ENCODE measurements at places on chromosomes 5 and 9.
A peak's percentile ranks its signal among the peaks of the same experiment; 100 is the strongest.

DNA sequence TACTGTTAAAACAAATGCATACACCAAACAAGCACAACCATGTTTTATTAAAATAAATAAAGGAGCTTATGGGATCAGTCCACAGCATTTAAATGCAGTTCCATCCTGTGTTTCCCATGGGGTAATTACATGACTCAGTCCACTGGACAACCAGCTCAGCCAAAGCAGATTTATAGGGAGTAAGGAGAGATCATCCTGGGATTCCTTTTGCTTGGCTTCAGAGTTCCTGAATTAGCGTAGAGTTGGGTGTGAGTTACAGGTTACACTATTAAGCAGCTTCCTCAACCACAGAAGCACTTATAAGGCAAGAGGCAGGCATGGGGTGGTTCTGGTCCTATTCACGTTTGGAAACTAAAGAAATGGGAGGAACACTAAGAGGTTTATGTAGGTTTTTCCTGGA lies 381.1 kb upstream of the ACTBL2 start:
- no peak for DNase-seq

GRCh38 chr5:11494340-11494739 lies 409.9 kb downstream of the CTNND2 start:
- DNase-seq = no peak

DNA sequence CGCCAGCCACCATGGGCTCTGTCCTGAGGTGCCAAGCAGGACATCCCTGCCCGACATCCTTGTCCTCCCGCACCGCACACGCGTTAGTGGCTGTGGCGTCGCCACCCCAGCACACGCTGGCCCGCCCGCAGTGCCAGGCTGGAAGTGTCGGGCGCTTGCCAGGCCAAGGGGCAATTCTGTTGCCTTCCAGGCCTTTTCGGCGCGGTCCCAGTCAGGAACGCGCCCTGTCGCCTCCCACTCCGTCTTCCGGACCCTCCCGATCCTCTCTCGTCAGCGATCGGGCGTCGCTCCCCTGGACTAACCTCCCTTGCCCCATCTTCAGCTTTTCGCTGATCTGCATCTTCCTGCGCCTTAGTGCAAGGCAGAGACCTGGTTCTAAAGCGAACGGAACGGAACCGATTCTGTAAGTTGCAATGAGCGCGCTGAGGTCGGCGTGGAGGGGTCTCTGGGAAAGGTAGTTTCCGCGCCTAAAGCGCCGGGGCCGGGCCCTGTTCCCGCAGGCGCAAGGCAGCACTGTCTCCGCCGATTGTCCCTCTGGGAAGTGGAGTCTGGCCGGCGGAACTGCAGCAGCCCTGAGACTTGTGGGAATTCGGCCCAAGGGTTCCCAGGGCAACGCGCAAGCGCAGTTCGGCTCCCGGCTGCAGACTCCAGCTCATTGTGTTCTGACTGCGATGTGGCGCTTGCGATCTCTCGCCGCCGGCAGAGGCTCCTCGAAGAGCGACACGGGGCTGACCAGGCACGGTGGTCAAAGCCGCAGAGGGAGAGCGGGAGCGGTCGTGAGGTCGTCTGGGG lies at the start of gene ZNF454:
Gene ZNF454 (plus strand): TSS at position 630 of the 792 bp plus-strand sequence. CDS start 1,594 bp downstream, outside the sequence.
- DNase-seq = no peak

DNA sequence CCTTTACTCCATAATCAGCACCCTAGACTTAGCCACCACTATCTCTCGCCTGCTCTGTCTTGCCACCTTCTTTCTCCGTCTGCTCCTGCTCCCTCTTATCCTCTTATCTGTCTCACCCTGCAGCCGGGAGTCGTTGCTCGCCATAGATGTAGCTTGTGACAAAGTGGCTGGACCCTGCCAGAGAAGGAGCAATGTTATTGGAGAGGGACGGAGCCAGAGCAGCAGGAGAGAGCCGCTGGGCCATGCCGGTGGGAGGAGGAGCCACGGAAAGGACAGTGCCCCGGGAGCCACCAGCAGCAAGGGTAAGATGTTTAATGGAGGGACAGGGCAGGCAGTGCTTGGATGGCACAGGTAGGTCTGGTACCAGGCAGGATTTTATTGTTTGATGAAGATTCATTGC lies 137.3 kb downstream of the SEC61B start:
- no peak for DNase-seq

DNA sequence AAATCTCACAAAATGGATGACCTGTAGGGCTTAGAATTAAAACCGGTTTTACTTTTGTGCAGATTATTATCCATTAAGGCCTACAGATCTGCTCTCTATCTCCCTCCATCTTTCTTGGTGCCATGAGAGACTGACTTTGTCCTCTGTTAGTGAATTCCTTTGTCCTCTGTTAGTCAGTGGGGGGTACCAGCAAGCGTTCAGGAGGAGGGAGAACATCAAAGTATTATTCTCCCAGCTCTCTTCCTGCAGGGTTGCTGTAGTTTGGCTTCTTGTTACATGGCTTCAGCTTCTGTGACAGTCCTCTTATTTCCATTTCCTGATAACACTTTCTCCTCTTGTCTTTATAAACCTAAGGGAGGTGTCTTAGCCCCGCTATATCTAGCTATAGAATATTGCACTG lies 850.5 kb upstream of the SEMA6A start:
- DNase-seq = no peak

- DNase-seq = no peak
These were observed 243.0 kb downstream of the PIK3R1 start for GRCh38 chr5:68458416-68459021.

- no peak for DNase-seq
These were observed 237.2 kb downstream of the ARL15 start for GRCh38 chr5:54073131-54073530.

GRCh38 chr9:127218818-127219217 lies 45.8 kb upstream of the GARNL3 start:
- DNase-seq = no peak

DNA sequence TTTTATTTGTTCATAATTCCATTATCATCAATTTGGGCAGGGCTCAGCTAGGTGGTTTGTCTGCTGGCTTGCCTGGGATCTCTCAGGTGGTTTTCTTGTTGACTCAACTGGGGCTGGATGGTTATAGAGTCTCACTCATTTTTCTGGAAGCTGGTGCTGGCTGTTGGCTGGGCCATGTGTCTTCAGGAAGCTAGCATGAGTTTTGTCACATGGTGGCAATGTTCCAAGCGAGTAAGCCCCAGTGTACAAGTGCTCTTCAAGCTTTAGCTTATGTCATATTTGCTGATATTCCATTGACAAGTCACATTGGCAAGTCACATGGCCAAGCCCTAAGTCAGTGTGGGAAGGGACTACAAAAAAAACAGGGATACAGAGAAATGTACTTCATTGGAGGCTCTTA lies 2.3 kb upstream of the RASEF start:
- no peak for DNase-seq

DNA sequence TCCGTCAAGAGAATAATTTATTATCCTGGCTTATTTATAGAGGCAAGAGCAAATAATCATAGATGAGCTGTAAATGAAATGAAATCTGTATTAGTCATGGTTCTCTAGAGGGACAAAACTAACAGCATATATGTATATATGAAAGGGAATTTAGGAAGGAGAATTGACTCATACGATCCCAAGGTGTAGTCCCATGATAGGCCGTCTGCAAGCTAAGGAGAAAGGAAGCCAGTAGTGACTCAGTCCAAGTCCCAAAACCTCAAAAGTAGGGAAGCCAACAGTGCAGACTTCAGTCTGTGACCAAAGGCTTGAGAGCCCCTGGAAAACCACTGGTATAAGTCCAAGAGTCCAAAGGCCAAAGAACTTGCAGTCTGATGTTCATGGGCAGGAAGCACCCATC lies 515.9 kb upstream of the CYLC2 start:
- no peak for DNase-seq

DNA sequence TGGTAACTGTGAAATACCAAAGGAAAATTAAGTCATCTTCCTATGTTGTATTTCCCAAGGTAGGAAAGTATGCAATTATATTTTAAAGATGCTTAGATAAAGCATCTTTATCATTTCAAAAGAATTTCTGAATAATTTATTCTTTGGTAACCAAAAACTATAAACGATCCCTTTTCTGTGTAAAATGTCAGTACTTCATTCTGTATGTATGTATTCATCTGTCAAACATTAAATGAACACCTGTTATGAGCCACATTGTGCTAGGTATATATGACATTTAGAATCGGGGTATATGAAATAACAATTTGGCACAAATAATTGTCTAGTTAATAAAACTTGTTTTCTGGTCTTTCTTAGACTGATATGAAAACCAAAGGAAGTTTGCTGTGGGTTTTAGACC lies 89.4 kb upstream of the DHFR start:
- DNase-seq = no peak

GRCh38 chr9:109013679-109014607 lies 644 bp upstream of the CTNNAL1 start:
- no peak for DNase-seq

DNA sequence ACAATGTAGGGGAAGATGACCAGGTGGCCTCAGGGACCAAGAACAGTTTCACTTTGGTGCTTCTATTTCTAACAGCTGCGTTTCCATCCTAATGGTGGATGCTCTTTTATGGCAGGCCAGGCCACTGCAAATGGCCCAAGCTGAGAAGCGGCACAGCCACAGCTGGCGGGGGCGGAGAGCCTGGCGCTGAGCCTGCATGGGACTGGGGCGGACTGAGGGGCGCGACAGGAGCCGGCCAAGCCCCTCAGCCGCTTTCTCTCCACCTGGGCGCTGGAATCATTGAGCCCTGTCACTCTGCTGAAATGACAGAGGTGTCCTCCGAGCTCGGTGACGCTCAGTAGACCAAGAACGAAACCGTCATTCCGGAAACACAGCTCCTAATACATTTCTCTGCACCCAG lies 317.3 kb upstream of the PDE4D start:
- DNase-seq = no peak

DNA sequence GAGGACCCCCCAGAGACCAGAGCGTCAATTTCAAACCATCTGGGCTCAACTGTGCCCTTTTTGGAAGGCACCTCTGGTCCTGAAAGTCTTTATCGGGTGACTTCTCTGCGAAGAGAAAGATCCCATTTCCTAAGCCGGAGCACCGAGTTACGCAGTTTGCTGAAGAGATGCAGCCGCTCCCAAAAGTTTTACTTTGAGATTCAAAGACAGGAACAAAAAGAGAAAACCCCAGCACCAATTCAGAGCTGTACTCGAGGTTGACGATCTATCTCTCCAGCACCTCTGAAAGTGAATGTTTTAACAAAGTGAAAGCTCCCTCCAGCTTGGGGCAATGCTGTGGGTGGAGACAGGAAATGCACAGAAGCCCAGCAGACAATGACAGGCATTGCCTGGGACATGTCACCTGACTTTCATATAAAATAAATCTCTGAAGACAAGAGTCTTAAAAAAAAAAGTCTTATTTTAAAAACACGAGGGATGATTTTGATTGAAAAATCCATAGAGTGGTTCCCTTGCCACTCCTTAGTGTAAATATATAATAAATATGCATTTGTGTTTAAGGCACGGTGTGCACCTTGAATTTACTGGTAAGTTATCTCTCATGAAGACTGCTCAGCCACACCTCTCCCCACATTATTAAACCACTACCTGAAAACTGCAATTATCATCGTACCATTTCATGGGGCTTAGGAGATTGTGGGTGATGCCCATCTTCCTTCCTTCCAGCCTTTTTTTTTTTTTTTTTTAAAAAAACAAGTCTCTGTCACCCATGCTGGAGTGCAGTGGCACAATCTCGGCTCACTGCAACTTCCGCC lies 79.9 kb downstream of the FNBP1 start:
- peak; percentile 50 for DNase-seq

GRCh38 chr9:99451112-99451606 lies 229.1 kb downstream of the SEC61B start:
- no peak for DNase-seq

GRCh38 chr5:62742207-62742606 lies 163.6 kb downstream of the LRRC70 start:
- DNase-seq = no peak

DNA sequence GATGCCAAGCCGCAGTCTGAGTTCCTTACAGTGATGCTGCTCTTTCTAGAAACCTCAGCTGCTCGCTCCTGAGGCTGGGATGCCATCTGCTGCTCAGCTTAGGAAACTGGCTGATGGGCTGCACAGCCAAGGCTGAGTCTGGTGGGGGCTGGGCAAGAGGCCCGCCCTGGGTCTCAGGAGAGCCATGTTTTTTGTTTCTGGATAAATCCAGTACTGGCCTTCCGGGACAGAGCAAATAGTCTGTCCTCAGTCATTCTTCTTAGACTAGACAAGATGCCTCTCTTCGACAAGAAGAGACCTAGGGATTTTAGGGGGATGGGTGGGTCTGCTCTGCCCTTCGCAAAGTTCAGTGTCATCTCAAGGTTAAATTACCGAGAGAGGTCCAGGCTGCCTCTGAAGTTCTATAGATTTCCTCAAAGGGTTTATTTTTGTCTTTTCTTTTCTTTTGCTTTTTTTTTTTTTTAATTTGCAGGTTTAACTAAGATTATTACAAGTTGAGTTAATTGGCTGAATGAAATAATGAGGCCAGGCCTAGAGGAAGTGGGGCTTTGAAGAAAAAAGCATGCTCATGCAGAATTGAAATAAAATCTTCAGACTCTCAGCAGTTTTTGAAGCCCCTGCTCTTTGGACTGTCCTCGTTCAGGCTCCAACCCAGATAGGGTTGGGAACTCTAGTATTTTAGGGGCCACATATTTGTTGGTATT lies 30.6 kb upstream of the MATR3 start:
- peak; percentile 28 for DNase-seq

- DNase-seq = no peak
These were observed 5.2 kb downstream of the NTMT1 start for GRCh38 chr9:129630967-129631673.

- peak; percentile 16 for DNase-seq
These were observed 84.7 kb downstream of the PTTG1 start for GRCh38 chr5:160506006-160507004.

DNA sequence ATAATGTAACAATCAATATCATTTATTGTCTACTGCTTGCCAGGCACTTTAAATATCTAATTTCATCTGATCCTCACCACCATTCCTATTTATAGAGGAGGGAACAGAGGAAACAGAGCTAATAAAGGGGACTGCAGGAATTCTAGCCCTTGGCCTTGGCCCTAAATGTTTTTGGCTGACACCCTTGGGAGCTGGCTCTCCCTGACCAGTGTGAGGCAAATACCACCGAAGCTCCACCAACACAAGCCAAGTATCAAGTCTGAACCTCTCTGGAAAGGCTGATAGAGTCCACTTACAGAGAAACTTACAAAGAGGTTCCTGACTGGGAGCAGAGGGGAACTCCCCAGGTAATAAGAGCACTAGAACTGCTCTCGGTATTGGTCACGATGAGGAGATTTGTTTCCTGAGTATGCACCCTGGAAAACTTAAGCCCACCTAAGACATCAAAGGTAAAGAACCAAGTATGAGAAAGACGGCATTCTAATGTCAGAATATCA lies 243.1 kb upstream of the PANK3 start:
- no peak for DNase-seq

GRCh38 chr9:4666042-4666699 lies at the start of gene SPATA6L:
Gene SPATA6L, minus strand, starts transcription at chr9:4666480. Its CDS starts 230 bp downstream, at chr9:4666250.
- no peak for DNase-seq

- no peak for DNase-seq
These were observed 124.5 kb downstream of the PDE4D start for GRCh38 chr5:59769041-59769360.

- no peak for DNase-seq
These were observed 223 bp downstream of the NR3C1 start for GRCh38 chr5:143403334-143403592.

DNA sequence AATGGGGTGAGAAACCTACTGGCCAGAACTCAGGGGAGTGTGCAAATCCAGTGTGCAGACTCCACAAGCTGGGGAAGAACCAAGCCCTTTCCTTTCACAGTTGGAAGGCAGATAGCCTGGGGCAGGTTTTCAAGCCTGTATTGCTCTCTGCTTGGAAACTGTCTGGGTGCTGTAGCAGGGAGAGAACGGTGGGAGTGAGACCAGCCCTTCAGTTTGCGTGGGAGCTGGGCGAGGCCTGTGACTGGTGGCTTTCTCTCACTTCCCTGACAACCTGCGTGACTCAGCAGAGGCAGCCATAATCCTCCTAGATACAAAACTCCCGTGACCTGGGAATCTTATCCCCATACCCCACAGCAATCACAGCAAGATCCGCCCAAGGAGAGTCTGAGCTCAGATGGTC lies 44.9 kb upstream of the SNCAIP start:
- DNase-seq = no peak
